ENCODE measurements at places on chromosomes 1 and 21.

DNA sequence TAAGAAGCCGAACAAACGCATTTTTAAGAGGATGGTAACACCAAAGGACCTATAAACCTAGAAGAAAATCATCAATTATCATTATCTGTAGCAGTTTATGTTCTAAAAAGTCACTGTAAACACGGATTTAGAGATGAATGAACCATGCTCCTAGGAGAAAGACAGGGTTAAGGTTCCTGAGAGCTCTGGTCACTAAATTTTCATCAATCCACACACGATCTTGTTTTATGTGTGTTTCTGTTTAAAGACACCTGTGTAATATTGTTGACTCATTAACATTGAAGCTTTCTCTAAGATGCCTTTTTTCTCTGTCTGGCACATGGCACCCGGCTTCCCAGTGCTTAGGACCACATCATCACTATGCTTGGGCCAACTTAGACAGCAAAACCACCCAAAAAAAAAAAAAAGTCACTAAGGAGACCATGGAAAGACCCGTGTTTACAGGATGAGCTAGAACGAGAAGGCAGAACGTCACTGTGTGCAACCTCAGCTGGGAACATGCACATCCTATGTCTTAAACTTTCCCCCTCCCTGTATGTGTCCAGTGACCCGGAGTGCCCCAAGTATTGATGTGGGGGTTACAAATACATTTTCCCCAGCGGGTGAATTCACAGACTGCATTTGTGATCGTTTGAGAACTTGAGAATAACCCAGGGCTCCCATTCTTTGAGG is 55.8 kb upstream of the PDE9A start:
- no peak for DNase-seq

DNA sequence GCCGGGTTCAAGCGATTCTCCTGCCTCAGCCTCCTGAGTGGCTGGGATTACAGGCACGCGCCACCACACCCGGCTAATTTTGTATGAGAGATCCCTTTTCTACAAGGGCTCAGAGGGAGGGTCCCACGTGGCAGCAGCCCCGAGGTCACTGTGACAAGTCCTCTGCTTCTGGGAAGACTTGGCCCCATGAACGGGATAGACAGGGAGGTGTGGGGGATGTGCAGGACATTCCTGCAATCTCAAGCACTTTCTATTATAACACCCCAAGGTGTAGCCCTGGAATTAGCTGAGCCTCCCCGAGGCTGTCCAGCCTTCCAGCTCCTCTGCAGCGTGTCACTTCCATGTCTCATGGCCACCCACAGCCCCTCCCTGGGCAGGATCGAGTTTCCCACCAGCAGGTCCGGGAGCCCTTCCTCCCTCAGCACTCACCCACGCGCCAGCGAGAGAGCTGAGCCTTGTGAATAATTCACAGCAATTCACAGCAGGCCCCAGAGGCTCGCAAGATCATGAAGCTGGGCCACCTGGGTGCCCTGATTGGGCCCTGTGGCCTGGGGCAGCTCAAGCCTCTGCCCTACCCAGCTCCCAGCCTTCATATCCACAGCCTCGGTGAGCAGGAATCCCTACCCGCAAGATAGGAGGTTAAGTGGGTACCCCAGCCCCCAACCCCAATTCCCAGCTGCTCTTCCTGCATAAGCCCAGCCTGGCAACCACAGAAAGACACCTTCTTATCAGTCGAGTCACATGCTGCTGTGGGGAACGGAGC is 22.8 kb upstream of the RNU1-4 start:
- DNase-seq: no peak

- DNase-seq: no peak
Observed at GRCh38 chr1:47510282-47510811, 72.5 kb downstream of the FOXD2 start.

GRCh38 chr21:40768056-40768455 is 78.9 kb downstream of the DSCAM start:
- no peak for DNase-seq

- DNase-seq: no peak
Observed at GRCh38 chr21:38945545-38946245, 140.0 kb downstream of the ETS2 start.

GRCh38 chr1:213374369-213374768 is 323.3 kb downstream of the RPS6KC1 start:
- DNase-seq: peak; percentile 6

- DNase-seq: peak; percentile 56
Observed at GRCh38 chr1:211352985-211353515, 26.4 kb downstream of the TRAF5 start.

Data from effector memory CD8-positive, alpha-beta T cell (primary cell).